ENCODE measurements at places on chromosomes 12 and 14.

DNA sequence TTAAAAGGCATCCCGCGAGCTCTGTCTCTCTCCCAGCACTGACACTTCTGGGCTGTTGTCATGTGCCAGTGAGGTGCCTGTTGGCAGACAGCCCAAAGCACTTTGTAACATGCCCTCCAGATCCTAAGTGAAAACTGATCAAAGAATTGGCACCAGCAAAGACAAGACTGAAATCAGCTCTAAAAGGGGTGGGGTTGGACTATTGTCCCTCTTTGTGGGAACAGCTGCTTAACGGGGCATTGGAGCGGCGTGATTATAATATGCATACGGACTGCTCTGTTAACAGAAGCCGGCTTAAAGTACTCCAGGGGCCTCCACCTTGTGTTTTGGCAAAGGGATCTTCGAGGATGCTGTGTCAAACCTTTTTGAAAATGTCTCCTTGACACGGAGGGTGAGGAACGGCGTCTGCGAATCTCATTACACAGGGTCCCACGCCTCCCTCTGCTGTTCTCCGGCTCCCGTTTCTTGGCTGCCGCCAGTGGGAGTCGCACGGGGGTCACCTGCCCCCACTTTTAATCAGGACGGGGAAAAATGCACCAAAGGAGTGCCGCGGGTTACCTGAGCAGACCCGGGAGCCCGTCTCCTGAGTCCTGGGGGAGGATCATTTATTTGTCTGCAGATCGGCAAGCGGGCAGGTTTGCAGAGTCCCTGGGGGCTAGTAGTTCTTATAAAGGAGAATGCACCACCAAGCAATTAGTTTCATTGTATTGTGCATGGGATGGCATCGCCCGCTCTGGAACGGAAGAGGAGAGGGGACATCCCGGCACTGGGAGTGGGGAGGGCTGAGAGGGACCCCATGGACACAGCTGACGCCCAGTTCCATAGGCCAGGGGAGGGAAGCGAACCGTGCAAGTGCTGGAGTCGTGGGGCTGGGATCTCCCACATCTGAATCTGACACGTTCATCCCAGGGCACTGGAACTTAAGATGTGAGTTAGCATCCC, 44.3 kb downstream of the SPRING1 start:
- DNase-seq, result no peak

DNA sequence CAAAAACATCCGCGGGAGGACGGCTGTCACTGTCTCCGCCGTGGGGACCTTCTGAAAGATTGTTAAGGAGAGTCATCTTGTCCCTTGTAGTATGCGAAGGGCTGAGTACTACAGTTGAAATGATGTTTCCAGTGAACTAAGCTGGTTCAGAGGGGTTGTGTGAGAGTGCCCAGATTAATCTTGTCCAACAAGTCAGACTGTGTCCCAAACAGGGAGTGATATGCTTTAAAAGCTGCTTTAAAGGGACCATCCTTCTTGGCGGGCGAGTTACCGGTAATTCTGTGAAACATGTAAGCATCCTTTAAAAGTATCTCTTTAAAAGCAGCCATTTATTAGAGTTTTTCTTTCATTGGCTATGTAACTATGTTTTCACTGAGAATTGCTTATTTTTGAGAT, 1.1 kb downstream of the WDR20 start:
- DNase-seq, result no peak

- DNase-seq, result no peak
These were observed 5.2 kb downstream of the CALM1 start for GRCh38 chr14:90402016-90402415.

DNA sequence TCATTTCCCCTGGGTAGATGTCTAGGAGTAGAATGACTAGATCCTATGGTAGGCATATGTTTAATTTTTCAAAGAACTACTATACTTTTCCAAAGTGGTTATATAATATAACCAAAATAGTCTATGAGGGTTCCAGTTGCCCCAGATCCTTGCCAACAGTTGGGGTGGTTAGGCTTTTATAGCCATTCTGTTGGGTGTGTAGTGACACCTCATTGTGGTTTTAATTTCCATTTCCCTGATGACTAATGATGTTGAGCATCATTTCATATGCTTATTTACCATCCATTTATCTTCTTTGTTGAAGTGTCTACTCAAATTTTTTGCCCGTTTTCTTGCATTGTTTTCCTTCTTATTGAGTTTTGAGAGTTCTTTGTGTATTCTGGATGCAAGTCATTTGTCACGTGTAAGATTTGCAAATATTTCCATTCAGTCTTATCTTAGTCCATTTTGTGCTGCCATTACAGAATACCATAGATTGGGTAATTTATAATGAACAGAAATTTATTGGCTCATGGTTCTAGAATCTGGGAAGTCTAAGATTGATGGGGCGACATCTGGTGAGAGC, 4.7 kb downstream of the SYNE2 start:
- peak; percentile 60 for DNase-seq

DNA sequence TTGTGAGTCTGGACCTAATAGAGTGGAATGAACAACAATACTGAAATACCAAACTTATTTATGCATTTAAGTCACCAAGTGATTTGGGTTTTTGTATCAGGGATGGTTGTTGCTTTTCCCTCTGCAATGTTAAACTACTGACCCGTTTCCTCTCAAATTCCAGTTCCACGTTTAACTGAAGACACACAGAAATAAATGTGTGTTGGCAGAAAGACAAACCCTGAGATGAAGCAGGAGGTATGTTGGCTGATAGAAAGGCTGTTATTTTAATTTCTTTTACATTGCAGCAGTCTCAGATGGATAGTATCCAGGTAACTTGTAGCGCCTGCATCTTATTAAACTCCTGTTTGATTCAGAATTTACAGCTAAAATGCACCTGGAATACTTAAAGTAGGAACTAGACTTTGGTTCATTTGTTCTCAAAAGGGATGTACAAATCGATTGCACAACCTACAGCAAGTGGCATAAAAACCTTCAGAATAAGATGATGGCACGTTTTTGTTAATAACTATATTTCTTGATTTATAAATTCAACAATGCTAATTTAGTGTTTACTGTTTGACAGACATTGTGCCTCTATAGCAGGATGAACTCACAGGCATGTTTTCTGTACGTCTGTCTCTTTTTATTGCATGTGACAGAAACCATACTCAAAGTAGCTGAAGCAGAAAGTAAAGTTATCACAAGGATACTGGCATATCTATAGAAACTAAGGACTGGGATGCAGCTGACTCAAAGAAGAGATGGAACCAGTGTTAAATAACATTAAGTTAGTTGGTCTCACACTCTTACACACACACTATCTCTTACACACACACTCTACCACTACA, 405.7 kb downstream of the ZFP36L1 start:
- peak; percentile 24 for DNase-seq

DNA sequence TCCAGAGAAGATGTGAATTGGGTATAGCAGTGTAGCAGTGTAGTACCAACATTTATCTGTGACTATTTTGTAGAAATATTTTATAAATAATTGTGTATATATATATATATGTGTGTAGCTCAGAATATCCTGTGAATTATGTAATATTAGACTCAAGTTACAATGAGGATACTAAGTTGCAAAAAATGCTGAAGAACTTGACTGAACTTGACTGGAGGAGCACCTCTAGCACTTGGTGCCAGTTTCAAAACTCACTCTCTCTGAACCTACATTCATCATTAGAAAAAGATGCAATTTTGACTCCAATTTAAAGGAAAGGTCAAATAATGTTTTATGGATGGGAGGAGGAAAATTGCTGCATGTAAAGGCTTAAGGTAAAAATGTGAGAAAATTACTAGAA, 285.7 kb upstream of the LMO3 start:
- DNase-seq, result no peak

DNA sequence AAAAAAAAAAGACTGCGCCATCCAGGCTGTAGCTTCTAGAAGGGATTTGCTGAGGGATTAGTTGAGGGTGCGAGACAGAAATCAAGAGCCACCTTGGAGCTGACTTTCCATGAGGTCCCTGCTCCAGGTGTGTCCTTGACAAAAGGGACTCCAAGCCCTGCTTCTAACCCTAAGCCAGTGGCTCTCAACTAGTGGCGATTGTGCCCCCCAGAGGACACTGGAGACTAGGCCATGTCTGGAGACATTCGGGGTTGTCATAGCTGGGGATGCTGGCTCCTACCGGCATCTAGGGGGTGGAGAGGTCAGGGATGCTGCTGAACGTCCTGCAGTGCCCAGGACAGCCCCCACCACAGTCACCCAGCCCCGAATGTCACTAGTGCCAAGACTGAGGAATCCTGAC, 40.6 kb downstream of the SPRING1 start:
- peak; percentile 39 for DNase-seq

DNA sequence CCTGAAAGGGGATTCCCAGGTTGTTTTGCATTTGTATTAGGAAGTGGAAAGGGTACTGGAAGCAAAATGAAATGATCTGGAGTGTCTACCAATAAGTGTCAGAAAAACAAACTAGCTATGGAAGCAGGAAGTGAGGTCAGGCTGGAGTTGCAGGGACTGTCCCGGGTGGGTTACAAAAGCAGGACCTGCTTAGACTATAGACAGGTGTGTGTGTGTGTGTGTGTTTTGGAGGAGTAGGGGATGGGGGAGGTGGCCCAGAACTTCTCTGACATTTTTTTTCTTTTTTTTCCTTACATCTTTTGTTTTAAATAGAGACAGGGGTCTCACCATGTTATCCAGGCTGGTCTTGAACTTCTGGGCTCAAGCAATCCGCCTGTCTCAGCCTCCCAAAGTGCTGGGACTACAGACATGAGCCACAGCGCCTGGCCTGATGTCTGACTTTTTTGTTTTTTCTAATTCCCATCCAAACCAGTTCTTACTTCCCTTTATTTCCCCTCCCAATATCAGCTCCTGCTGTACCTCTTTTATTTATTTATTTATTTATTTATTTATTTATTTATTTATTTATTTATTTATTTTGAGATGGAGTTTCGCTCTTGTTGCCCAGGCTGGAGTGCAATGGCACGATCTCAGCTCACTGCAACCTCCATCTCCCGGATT, 512 bp upstream of the RND1 start:
- no peak for DNase-seq

DNA sequence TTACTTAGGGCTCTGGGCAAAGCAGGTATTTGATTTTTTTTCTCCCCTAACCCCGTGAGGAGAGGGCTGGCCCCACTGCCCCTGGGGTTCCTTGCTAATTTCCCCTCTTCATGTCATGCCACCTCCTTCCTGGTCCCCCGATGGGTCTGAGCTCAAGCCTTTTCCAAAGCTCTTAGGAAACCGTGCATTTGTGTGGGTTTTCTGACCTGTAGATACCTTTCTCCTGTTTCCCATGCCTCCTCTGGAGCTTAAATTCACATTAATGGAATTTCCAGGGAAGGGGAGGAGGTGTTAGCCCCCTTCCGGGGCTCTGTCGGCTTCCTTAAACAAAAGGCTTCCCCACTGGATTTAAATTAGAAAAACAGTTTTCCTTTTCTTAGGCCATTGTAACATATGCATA, 12.6 kb downstream of the SFSWAP start:
- DNase-seq, result no peak

DNA sequence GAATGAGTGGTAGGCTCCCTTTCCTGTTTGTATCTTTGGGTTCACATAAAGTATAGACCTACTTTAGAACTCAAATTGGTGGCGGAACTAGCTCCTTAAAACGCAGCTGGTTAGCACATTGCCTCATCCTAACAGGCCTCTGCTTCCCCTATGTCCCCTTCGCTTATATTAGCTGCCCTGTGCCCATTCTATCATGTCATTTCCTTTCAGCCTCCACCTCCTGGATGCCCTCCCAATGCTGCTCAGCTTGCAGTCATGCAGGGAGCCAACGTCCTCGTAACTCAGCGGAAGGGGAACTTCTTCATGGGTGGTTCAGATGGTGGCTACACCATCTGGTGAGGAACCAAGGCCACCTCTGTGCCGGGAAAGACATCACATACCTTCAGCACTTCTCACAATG, 3.5 kb downstream of the DAZAP2 start:
- no peak for DNase-seq

DNA sequence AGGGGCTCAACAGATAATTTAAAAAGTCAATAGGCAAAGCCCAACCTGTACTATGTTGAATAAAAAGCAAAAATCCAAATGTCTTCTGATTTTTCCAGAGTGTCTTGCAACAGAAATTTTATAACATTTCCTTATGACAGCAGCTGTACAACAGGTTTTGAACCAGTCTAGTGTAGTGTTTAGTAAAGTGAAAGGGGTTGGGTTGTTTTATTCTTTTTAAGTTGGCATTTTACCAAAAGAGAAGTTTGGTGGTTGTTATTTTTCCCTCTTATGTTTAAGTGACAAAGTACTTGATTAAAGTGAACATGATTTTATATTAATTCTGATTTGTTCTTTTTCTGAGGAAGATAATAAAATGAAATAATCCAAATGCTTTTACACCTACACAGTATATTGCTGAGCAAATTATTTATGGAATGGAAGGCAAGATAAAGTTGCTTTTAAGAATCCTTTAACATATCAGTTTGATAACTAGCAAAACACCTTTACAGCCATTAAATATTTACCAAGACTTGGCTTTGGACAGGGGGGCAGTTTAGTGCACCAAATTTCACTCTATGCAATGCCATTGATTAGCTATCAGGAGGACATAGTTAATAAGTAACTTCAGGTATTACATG, 128.9 kb downstream of the FOXA1 start:
- DNase-seq, result no peak

GRCh38 chr12:7375145-7375543, 68.8 kb downstream of the CD163L1 start:
- peak; percentile 71 for DNase-seq

GRCh38 chr12:21962236-21962635, 21.0 kb upstream of the ABCC9 start:
- peak; percentile 24 for DNase-seq

GRCh38 chr12:30822385-30823155, 67.8 kb upstream of the CAPRIN2 start:
- DNase-seq, result peak; percentile 49

DNA sequence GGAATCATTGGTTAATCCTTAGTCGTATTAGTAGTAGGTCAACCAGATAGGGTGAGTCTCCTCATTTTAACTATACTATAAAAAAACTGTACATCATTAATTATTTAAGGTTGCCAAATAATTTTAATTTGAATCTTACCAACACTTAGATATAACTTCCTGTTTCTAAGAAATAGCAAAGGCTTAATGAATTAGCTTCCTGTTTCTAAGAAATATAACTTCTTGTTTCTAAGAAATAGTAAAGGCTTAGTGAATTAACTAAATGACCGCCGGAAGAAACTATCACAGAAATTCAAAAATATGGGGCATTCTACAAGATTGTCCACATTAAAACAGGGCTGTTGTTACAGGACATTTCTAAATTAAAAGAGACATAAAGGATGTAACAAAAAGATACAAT, 392.9 kb upstream of the FOXG1 start:
- DNase-seq, result no peak

DNA sequence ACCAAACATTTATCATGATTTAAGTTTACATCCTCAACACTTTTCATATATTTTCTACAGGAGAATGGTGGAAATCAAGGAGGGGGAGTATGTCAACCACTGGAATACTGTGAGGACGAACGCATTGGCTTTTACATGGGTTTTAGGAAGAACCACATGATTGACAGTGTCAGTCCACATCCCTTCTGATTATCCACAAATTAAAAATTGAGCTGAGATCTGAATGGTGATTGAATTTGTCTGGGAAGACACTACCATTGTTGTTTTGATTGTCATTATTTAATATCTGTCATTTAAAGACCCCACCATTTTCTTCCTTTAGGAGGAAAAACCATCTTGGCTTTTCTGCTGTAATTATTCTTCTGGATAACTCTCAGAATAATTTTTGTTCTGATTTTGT, 31.3 kb upstream of the KLRF1 start:
- no peak for DNase-seq

GRCh38 chr14:100560471-100560870, 26.7 kb downstream of the BEGAIN start:
- DNase-seq, result no peak

- DNase-seq, result peak; percentile 88
These were observed 19.1 kb upstream of the ARMH4 start for GRCh38 chr14:58171090-58171489.

All from M059J (cell line).